Hematopoietic multipotent progenitor cell treated with erythropoietin and hydrocortisone succinate and interleukin-3 and kit ligand, for 4 days (in vitro differentiated cells): ENCODE measurements at places on chromosomes 4 and X.
A peak's percentile ranks its signal among the peaks of the same experiment; 100 is the strongest.

DNA sequence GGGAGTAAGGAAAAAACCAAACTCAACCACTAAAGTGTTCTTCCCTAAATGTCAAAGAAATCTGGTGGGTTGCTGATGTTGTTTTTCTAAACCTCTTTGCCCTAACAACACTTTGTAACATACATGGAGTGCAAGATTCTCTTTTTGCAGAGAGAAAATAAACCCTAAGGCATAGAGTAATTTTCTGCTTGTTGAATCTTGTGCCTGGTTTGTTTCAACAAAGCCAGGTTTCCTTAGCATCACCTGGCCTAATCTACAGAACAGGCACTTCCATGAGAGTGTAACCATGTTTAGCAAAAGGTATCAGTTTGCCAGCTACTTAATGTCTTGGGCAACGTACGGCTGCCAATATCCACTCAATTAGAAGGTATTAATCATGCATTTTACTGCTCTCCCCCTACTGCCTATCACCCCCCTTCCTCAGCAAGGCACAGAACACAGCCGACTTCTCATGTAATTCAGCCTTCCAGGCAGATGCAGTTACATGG, 219.2 kb downstream of the MAML3 start:
- no peak for DNase-seq

GRCh38 chrX:38304010-38304409, 23.3 kb downstream of the RPGR start:
- DNase-seq: peak; percentile 15

DNA sequence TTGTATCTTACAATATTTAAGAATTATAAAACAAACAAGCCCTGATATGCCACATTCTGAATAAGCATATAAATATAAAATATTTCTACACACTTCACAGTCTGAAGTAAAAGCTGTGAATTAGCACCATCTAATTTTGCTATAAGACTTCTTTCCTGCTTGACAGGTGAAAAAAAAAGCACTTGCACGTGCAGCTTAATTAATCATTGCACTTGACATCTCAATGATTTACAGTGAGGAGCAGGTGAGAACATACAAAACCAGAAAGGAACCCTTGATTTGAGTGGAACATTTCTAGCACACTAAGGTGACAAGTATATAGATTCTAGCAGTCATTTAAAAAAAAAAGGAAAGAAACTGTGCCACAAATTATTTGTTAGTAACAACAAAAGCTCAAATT, 47.9 kb downstream of the CHIC2 start:
- DNase-seq: no peak

GRCh38 chr4:148735432-148736155, 293.4 kb upstream of the NR3C2 start:
- no peak for DNase-seq

GRCh38 chr4:11354531-11354930, 74.2 kb downstream of the HS3ST1 start:
- DNase-seq: no peak

GRCh38 chr4:76691807-76692582, 205.9 kb downstream of the SOWAHB start:
- no peak for DNase-seq

- peak; percentile 6 for DNase-seq
Observed at GRCh38 chrX:126137899-126138298, 28.2 kb downstream of the DCAF12L2 start.

GRCh38 chr4:14182148-14182547, 554.6 kb upstream of the BOD1L1 start:
- no peak for DNase-seq

DNA sequence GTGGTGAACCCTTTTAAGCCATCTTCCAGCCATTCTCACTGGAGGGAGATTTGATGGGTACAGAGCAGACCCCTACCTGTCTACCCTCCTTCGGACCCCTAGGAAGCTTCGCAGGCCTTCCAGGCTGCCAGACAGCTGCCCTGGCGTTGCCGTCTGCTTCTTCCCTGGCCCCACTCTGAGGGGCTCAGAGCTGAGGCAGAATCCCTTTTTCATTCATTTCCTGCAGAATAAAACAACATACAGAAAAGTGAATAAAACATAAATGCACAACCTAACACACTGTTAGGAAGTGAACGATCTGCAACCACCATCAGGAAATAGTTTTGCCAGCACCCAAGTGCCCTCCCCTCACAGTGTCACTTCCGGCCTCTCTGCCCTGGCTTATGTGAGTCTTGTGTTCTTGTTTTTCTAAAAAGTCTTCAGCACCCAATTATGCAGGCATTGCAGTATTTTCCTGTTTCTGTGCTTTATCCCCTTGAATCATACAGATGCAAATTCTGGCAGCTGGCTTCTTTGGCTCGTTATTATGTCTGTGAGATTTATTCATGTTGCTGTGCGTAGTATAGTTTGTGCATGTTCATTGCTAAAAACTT, 5.6 kb upstream of the ADD1 start:
- DNase-seq: peak; percentile 92

GRCh38 chrX:112470551-112470950, 209.2 kb downstream of the LHFPL1 start:
- DNase-seq: no peak

DNA sequence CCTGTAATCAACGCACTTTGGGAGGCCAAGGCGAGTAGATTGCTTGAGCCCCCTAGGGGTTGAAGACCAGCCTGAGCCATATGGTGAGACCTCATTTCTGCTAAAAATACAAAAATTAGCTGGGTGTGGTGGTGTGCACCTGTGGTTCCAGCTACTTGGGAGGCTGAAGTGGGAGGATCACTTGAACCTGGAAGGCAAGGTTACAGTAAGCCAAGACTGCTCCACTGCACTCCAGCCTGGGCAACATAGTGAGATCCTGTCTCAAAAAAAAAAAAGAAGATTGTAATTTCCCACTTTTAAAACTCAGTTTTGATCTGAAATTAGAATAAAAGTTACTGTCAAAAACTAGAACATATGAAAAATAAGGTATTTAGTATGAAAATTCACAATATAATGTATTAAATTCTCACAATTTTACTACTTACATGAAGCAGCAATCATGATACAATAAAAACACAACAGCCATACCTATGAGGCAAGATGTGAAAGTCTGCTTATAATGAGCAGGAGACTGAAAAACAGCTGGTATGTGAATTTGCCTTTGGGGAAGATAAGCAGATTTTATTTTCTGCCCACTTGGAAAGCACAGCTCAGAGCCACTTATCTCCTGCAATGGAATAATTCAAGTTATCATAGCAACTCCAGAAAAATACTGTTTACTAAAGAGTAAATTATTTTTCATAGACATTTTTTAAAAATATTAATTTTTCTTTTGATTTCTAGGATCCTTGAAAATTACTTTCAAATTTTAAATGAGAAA, 50.6 kb downstream of the ZGRF1 start:
- peak; percentile 10 for DNase-seq

GRCh38 chr4:47704693-47705325, 133.1 kb downstream of the CORIN start:
- peak; percentile 67 for DNase-seq

GRCh38 chr4:24978291-24979075, 52.3 kb downstream of the LGI2 start:
- peak; percentile 11 for DNase-seq

DNA sequence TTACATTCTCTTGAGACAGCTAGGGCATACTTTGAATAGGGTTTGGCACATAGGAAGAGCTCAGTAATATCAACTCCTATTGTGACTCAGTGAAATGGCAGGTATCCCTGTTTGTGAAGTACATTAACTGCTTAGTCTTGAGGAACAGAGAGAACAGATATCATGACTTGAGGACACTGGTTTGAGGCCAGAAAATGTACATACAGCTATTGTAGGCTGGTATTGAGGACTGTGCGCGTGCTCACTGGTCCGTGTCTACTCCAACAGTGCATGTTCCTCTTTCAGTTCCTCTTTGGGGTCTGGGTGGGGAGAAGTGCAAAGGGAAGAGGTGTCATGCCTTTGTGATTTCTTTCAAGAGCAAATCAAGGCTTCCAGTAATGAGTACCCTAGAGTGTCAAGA, 34.6 kb upstream of the TBC1D9 start:
- DNase-seq: peak; percentile 47

GRCh38 chr4:24601121-24601520, 16.8 kb upstream of the DHX15 start:
- no peak for DNase-seq

- DNase-seq: peak; percentile 75
Observed at GRCh38 chr4:38704622-38705154, 40.7 kb downstream of the KLF3 start.

- no peak for DNase-seq
Observed at GRCh38 chrX:24934279-24934678, 81.5 kb downstream of the ARX start.

- DNase-seq: no peak
Observed at GRCh38 chr4:27685091-27685490, 824.5 kb downstream of the STIM2 start.

DNA sequence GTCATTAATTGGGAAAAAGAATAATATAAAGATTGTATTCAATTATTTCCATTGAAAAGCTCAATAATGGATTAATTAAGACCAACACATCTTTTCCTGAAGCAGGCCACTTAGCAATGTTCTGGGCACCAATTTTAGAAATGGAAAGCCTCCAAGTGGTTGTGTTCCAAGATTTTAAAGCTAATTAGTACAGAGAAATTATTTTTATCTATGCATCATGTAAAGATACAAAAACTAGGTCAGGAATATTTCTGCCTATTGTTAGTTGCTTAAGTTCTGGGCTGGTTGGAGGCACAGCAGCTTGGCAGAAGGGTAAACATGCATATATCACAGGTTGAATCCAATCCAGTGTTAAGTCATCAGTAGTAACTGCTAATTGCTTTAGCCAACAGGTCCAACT, 101.9 kb downstream of the RASL11B start:
- no peak for DNase-seq

- no peak for DNase-seq
Observed at GRCh38 chr4:7717946-7718490, 221.6 kb downstream of the AFAP1 start.

- peak; percentile 7 for DNase-seq
Observed at GRCh38 chrX:123424546-123424945, 240.5 kb downstream of the GRIA3 start.

GRCh38 chrX:132612821-132613564, 124.2 kb upstream of the MBNL3 start:
- peak; percentile 65 for DNase-seq

DNA sequence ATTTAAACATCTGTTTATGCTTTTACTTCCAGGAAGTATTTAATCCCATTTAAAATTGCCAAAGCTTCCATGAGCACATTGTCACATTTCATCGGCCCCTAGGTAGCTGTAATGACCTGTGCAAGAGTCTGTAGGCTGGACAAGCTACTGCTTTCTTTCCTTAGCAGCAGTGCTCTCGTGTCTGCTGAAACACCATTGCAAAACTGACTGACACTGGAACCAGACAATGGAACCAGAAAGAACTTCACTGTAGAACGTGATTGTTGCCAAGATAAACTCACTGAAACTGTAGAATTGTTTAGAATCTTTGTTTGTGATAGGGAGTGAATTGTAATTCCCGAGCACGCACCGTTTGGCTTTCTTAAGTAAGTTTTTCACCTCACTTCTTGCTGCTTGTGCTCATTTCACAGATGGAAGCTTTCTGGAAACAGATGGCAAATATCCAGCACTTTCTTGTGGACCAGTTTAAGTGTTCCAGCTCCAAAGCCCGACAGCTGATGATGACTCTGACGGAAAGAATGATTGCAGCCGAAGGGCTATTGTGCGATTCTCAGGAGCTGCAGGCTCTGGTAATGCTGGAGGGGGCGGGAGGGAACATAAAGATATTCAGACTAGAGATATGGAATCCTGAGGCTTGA, 36.9 kb downstream of the EVC start:
- DNase-seq: no peak

- no peak for DNase-seq
Observed at GRCh38 chr4:104408878-104409277, 85.8 kb downstream of the CXXC4 start.

GRCh38 chr4:76430519-76431388, 4.3 kb upstream of the SHROOM3 start:
- peak; percentile 85 for DNase-seq

DNA sequence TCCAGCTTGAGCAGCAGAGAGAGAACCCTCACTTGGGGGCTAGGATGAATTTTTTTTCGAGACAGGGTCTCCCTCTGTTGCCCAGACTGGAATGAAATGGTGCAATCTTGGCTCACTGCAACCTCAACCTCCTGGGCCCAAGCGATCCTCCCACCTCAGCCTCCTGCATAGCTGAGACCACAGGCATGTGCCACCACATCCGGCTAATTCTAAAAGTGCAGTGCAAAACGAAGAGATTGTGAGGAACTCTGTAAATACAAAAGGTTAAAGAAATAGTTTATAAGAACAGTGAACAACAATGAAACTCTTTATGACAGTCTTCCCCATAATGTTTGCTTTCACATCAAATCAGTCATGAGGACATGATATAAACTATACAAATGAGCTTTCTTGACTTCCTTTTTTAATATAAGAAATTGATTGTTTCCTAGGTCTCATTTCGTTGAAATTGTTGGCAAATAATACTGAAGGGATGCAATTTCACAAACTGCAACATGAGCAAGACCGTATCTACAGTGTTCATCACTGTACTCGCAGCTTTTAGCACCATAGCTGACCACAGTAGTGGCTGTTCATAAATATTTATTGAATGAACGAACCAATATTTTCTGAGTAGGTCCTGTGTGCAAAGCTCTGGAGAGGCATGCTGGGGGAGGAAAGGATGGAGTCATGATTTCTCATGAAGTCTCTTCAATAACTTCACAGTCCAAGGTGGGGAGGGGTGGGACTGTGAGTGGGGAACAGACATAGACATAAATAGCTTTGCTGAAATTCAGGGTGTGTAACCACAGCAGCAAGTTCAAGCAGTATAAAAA, 116.1 kb downstream of the SHROOM3 start:
- no peak for DNase-seq

GRCh38 chr4:183434666-183435190, 9.7 kb upstream of the CDKN2AIP start:
- no peak for DNase-seq

DNA sequence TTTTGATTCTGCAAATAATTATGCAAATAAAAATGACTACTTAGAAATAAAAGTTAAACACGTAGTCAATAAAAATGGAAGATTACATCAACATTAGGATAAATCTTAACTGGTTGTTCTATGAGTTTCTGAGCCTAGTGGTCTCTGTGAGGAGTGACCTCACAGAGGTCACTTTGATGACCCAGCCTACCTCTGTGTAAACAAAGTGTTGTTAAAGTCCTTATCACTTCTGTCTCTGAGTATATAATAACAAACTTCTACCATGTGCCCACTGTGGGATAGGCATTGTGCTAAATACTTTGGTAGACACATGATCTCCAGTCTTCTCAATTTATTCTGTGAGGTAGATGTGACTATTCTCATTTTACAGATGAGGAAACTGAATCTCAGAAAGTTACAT, 85.4 kb downstream of the PDE5A start:
- DNase-seq: no peak
